ENCODE measurements at places on chromosomes 7 and 10.

GRCh38 chr7:28643188-28643569, 230.9 kb downstream of the CREB5 start:
- DNase-seq = peak; percentile 69

- DNase-seq = peak; percentile 32
These were observed 138.0 kb downstream of the AUTS2 start for GRCh38 chr7:69736126-69736810.

DNA sequence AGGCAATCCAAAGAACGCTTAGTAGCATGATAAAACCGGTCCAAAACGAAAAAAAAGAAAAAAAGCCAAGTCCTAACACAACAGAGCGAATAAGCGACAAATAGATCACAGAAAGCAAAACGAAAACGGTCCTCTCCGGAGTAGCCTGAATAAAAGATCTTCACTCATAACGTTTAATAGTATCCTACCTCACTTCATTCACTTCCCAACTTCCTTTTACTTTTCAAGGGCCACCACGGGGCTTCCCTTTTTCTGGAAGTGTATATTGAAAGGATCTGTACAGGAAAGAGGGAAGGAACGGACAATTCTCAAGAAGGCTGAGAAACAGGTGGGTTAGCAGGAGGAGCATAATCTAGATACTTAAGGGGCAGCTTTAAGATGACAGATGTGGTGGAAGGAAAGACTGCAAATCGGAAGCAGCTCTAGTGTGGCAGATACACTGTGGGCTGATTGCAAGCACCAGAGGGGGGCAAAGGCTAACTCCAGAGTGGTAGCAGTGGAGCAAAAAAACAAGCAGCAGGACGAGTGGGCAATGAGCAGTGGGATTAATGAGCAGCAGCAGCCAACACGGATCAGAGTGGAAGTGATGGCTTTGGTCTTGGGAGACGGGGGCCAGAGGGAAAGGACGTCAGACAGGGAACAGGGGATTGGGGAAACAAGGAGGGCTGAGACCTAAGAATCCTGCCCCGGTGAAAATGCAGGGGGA, 866 bp downstream of the CNOT4 start:
- peak; percentile 30 for DNase-seq

DNA sequence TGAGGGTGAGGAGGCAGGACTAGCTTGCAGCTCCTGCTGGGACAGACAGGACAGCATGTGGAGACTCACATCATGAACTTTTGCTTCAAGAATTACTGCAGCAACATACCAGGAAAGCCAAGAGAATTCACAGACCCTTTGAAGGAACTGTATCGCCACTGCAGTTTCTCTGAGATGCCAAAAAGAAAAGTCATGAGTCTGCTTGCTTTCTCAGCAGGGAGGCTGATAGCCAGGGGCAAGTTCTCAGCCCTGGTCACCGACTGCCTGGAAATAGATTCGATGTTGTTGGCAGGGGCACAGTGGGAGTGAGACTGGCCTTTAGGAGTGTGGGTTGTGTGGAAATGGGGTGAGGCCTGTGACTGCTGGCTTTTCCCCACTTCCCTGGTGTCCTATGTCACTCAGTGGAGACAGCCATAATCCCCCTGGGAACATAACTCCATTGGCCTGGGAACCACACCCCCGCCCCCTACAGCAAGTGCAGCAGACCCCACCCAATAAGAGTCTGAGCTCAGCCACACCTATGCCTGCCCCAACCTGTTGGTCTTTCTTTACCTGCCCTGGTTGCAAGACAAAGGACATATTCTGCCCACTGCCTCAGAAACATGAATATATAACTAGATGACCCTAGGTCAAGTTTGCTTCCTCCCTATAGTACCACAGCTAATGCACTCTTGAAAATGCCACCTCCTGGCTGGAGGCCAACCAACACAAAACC, 1.6 kb upstream of the SAMD9 start:
- no peak for DNase-seq

GRCh38 chr10:76990561-76990960, 647.0 kb downstream of the KCNMA1 start:
- no peak for DNase-seq

DNA sequence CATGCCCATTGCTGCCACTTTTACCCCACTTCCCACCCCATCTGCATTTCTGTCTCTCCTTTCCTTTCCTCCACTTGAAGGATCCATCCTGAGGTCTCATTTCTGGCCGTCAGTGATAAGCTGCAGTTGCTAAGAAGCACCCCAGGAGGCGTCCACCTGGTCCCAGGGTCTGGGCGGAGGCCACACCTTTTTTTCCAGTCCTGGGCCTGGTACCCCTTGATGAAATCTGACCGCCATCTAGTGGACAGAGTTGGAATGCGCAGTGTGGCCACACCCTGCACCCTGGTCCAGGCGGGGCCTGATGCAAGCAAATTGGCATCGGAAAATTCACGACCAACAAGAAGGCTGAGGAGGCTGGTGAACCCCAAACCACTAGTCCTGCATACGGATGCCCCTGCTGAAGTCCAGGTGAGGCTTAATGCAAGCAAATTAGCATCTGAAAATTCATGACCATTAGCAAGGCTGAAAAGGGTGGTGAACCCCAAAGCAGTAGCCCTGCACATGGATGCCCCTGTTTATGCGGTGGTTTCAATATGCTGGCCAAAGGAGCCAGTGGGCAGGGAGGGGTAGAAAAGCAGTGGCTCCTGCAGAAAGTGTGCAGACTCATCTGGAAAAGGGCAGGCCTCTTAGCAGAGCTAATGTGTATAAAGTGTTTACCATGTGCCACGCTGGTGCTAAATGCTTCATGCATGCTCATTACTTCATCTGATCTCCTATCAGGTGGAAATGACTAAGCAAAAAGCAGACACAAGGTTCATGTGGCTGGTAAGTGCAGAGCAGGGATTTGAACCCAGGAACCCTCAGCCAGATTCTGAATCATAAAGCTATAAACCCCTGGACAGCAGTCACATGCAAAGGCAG, 43.2 kb downstream of the GPAM start:
- peak; percentile 72 for DNase-seq

Data from fibroblast of skin of right biceps (primary cell).